Pulmonary artery endothelial cell (primary cell): ENCODE measurements at places on chromosomes 2 and 18. TPM values are rescaled to one million over a fixed set of nuclear protein-coding genes. Genes with fewer than 3 reads are reported as not detected.

The SH3RF3 gene
- 6.3 and 7.4 TPM in 2 replicates for total RNA-seq

The MYOM1 gene
- total RNA-seq = 0.07 and 0.11 TPM in 2 replicates

The CNGA3 gene
- not detected in 2 replicates for total RNA-seq

The SCN3A gene
- total RNA-seq = under 0.01 TPM in 1 of 2 replicates, not detected in the other

- no peak for DNase-seq
These were observed 39.8 kb downstream of the SPRED2 start for GRCh38 chr2:65392609-65393008.

- DNase-seq = no peak
These were observed 17.7 kb downstream of the CPLX4 start for GRCh38 chr18:59300676-59301285.

DNA sequence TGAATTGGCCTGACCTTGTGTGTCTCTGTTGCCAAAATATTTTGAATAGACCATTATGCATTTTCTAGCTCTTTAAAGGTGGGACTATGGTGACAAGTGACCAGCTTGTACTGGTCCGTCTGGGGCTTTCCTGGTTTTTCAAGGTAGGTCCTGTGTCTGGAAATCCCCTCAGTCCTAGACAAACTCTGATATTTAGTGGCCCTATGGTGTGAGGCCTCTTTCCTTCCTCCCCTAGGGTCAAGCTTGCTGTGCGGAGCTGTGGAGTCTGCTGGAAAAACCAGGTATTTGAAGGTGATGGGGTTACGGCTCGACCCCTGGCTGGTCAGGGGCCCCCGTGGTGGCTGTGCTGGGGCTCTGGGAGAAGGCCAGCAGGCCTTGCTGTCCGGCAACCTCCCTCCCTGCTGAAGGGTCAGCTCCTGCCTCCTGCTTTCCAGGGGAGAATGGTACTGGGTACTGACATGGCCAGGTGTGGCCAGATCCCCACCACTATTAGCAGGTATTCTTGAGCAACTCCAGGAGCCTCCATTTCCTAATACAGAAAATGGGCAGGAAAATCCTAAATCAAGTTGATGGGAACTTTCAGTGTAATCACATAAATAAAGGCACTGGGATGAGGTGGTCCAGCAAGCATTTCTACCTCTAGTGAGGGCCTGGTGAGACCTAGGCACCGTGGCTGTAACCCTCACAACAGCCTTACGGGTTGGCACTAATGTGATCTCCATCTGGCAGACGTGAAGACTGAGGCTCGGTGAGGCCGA, 86.2 kb upstream of the HS6ST1 start:
- DNase-seq = no peak

GRCh38 chr18:57951999-57952774, 91.8 kb upstream of the NEDD4L start:
- DNase-seq = no peak
